ENCODE measurements at places on chromosomes 6 and 20.
A peak's percentile ranks its signal among the peaks of the same experiment; 100 is the strongest.

DNA sequence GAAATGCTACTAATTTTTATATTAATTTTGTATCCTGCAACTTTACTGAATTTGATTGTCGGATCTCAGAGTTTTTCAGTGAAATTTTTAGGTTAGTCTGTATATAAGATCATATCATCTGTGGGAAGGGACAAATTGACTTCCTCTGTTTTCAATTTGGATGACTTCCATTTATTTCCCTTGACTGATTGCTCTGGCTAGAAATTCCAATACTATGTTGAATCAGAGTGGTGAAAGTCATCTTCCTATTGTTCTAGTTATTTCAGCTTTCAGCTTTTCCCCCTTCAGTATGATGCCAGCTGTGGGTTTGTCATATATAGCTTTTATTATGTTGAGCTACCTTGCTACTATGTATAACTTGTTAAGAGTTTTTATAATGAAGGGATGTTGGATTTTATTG lies 771.2 kb downstream of the KIF16B start:
- no peak for DNase-seq

DNA sequence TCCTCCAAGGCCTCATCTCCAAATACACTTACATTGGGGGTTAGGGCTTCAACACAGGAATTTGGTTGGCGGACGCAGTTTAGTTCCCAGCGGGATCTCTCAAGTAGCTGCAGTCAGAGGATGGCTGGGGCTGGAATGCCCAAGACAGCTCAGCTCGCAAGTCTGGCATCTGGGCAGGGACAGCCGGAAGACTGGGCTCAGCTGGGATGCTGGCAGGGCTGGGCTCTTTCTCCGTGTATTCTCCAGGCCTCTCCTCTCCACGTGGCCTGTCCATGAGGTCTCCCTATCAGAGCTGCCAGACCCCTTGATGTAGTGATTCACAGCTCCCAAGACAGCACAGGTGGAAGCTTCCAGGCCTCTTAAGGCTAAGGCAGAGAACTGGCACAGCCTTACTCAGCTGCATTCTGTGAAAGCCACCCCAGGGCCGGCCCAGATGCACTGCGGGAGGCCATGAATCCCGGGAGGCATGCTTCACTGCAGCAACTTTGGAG lies 5.0 kb downstream of the FGD2 start:
- DNase-seq = no peak

DNA sequence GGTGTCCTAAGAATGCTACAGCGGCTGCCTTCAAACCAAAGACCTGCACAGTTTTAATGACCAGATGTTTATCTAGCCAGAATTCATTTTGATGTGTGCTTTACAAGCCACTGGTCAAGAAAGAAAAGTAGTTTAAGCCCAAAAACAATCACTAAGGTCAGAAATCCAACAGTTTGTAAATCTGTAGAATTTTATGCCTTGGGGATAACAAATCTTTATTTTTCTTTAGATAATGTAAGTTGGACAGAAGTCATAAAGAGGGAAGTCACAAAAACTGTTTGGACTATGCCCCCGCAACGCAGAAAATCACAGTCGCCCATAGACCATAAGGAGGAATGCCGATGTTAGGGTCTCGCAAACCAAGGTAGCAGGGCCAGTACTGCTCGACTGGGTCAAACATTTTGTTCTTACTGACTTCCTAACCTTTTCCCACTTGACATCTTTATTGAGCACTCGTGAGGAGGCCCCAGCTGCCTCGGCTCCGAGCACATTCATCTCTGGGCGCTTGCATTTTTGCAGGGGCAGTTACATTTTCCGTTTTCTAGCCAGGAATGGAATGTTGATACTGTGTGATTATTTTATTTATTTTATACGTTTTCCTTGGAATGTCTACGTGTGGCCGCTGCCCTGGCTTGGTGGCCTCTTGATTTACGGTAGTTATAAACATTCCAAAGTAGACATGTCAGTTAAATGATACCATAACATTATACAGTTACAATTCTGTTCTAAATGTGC lies 56.7 kb upstream of the APCDD1L start:
- no peak for DNase-seq

GRCh38 chr6:143068001-143068400 lies 7.3 kb downstream of the AIG1 start:
- no peak for DNase-seq

DNA sequence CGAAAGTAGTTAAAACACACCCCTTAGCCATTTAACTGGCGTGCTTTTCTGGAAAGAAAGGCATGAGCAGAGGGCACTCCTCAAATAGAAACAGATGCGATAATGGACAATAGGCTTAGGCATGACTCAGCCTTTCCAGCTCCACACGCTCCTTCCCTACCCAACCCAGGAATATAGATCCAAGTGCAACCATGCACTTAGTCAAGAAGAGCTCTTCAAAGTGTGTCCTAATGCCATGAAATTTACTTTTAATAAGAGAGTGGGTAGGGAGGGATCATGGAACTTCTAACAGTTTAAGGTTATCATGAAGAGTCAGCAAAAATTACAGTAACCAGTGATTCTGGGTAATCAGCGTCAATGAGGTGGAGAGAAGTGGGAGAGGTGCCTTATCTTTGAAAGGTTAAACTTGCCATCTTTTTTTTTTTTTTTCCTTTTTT lies 2.4 kb upstream of the EFHC1 start:
- DNase-seq = no peak

DNA sequence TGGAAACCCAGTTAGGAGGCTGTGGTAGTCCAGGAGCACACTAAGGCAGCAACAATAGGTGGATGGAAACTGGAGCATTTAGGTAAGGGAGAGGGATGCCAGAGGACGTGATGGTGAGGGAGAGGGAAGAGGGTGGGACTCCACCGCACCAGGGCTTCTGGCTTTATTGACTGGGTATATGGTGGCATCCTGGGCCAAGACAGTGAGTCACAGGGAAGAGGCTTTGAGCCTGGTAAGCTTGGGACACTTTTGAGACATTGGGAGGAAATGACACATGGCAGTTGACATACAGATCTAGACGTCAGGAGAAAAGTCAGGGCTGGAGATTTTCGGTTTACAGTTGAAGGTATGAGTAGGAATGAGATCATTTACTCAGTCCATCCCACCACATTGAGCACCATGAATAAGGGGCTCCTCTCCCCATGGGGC lies 14.9 kb downstream of the NT5E start:
- no peak for DNase-seq

DNA sequence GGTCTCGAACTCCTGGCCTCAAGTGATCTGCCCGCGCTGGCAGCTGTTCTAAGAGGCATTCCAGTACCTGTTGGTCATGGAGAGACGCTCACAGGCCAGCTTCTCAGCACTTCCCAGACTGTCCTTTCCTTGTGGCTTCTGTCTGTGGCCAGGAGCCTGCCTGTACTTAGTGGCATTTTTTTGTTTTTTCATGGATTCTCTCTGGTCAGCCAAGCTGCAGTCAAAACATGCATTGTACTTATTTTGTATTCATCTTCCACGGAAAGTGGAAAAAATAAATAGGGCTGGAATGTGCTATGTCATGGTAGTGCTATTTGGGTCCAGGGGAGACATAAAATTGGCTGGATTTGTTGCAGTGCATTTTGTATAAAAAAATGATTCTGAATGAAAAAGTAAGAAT lies 29.1 kb downstream of the ZDHHC14 start:
- no peak for DNase-seq

GRCh38 chr6:112087916-112088315 lies 525 bp downstream of the FAM229B start:
- no peak for DNase-seq

- no peak for DNase-seq
Observed at GRCh38 chr6:152268846-152269442, 368.2 kb downstream of the SYNE1 start.

GRCh38 chr20:21175433-21175832 lies 49.6 kb downstream of the KIZ start:
- DNase-seq = no peak

DNA sequence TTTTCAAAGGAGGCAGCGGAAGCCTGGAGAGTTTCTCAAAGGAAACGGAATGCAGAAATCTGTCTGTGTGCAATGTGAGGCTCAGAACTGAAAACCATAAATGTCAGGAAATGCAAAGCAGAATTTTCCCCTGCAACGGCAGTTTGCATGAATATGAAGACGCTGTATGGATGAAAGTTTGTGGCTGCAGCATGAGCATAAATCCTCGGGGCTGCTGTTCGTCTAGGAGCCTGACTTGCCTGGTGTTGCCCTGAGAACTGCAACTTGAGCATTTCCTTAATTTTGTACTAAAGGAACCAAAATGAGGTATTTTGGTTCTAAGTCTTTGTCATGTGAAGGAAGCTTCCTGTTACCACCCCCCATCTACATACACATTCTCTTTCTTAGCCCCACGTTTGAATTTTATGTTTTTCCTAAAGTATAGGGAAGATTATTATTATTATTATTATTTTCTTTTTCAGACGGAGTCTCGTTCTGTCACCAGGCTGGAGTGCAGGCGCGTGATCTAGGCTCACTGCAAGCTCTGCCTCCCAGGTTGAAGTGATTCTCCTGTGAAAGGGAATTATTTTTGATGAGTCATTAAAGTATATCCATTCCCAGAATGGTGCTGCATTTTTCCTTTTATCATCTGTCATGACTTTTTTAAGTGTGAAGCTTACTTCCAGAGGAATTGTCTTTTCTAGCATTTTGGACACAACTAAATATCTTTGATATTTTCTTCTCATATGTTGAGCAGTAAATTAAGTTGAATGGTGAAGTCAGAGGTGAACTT lies 33.1 kb downstream of the MTHFD1L start:
- DNase-seq = peak; percentile 58

DNA sequence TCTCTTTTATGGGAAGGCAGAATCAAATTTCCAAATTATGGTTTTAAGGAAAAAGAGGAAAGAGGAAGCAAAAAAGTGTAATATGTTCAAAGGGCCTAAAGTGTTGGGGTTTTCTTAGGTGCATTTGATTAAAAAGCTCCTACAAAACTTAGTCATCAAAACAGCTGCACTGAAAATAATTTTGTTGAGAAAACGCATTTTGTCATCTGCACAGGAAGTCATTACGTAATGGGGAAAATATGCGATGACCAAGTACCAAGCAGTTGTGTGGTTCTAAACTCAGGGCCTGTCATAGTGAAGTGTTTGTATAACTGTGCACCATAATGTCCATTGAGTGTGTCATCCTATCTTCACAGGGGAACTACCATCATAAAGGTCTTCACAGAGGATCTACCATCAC lies 15.6 kb downstream of the HAO1 start:
- no peak for DNase-seq

DNA sequence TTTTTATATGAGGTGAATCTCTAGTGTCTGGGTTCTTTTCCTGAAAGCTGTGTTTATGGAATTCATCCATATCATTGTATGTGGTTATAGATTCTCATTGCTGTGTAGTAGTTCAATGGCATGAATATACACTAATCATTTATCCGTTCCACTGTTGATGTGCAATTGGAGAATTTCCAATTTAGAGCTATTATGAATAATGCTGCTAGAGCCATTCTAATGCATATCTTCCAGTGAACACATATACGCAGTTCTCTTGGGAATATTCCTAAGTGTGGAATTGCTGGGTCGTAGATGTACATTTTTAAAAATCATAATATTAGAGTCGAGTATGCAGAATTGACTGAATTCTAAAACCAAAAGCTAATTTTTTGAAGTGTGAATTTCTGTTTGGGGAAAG lies 327.5 kb upstream of the JAG1 start:
- no peak for DNase-seq

DNA sequence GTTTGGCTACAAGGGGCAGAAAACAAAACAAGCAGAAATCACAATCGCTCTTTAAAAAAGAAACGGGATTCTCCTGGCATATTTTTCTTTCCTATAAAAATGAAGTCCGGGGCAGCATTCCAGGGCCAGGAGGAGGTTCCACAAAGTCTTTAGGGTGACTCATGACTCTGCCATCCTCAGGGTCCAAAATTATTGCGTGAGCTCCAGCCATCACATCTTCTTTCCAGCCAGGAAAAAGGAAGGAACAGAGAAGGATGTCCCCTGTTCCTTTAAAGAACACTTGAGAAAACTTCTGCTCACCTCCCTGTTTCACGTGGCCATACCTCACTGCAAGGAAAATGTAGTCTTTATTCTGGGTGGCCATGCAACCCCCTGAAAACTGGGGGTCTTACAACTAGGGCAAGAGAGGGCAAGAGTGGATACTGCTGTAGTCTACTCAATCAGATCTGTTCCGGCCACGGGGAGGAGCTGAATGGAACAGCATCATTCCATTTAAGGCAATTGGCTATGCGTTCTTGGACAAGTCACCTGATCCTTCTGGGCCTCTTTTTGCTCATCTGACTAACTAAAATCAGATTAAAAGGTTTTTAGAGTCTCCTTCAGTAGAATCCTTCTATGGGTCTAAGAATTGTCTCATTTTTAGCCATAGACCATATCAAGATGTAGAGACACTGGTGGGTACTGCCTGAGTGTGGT lies 49.4 kb downstream of the CTCFL start:
- DNase-seq = no peak

DNA sequence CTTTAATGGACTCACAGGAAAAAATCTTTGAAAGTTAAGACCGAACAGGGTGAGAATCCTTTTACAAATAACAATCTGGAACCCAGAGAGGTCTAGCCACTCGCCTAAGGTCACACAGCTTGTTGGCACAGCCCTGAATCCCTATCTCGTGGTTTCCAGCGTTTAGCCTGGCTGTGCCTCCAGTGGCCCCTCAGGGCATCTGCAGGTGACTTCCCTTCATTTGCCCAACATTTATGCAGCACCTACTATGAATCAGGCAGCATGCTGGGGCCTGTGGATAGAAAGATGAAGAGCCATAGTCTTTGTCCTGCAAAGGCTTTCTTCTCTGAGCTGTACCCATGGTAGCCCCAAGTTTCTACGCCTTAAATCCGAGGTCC lies 2.6 kb upstream of the NR2E1 start:
- DNase-seq = no peak

DNA sequence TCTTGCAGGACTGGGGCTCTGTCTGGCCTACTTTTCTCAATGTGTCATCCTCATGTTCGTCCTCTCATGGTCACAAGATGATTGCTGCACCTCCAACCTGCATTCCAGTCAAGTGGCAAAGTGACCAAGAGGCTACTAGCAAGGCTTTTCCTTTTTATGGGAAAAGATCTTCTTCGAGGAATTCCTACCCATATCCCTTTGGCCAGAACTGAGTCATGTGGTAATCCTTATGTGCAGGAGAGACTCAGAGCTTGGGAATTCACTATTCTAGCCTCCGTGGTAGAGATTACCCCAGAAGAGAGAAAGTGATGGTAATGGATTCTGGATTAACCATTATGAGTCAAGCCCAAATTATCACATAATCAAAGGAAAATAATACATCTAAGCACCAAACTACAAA lies 162.7 kb downstream of the KCNQ5 start:
- no peak for DNase-seq

GRCh38 chr6:157724960-157725741 lies 97.9 kb upstream of the SNX9 start:
- DNase-seq = no peak

DNA sequence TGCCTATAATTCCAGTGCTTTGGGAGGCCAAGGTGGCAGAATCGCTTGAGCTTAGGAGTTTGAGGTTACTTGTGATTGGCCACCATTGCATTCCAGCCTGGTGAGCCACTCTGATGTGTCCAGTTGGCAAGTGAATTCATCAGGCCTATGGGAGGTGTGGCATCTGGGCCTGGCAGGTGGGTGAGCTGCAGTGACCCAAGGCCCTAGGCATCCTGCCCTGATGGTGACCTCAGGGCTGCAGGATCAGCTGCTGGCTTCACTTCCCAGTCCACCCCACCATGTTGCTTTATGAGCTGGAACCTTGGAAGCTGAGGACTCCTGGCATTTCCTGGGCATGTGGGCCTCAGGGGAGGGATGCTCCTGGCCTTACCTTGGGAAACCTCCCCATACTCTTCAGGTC lies 20.5 kb downstream of the RSPH9 start:
- no peak for DNase-seq

Data from GM12864 (cell line).